Stimulated activated naive CD8-positive, alpha-beta T cell treated with anti-CD3 and anti-CD28 coated beads, Interleukin-15, amount 100 ng/mL, for 72 hours (primary cell): ENCODE measurements at places on chromosomes 1 and 21.

DNA sequence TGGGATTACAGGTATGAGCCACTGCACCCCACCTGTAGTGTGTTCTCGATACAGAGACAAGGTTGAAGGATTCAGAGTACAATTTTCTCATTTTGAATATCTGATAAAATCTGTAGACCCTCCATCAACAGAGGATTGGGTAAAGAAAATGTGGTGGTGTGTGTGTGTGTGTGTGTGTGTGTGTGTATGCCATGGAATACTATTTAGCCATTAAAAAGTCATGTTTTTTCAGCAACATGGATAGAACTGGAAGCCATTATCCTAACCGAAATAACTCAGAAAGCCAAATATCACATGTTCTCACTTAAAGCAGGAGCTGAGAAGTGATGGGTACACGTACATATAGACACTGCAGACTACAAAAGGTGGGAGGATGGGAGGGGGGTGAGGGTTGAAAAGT, 57.9 kb downstream of the TRAF5 start:
- no peak for DNase-seq

DNA sequence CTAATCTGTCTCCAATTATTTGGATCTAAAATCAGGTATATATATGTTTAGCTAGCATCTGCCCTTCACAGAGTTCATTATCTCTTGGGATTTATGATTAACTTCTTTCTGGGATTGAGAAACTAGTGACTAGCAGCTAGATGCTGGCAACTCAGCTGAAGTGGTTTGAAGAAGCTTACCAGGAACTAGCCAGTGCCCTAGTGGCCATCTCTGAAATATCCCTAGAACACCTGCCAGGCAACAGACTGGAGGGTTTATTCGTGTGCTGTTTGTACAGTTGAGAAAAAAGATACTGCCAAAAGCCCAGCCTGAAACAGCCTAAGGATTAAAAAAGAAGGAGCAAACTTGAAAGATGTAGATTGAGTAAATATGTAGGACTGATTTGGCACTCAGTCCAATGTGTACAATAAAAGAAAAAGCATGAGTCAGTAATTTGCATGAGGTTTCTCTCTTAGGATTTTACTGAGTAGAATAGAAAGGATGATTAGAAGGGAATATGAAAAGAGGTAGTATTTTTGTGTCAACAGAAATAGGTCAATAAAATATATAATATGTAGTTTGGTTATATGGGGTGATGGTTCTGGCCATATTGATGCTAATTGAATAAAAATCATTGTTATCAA, 1144.6 kb upstream of the ADGRL2 start:
- no peak for DNase-seq

DNA sequence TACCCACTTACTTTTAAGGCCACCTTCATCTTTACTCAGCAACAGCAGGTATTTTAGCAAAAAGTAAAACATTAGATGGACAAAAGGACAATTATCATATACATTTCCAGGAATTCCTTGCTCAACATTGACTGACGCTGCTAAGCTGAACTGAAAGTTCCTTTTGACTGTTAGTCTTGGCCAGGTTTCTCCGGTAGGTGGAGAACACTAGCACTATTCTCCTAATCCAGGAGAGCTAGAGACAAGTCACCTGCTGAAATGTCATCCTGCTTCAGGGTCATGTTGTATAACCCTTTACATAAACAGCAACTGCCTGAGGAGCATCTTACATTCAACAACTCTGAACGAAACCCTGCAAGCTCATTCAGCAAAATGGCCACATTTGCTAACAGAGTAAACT, 109.0 kb upstream of the ESRRG start:
- no peak for DNase-seq

DNA sequence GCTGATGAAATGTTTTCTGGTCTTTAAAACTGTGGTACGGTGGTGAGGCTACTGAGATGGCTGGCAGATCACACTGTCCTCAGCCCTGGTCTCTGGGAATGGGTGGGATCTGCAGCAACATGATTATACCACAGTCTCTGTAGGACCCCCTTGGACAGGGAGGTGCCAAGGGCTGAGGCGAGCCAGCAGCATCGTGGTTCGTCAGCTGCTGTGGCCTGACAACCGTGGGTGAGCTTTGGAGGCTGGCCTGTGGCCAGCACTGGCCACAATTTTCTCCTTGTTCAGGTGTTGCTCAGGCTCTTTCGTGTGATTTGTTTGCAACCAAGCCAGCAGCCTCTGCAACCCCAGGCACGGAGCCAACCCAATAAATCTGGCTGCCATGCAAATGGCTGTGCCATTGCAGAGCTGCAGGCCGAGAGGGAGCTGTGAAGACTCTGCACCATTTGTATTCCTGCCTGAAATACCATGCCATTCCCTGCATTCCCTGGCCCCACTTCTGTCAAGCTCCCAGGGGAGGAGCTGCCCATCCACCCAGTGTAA, 70.9 kb downstream of the PCP4 start:
- DNase-seq: no peak

- DNase-seq: no peak
These were observed 32.9 kb downstream of the NRIP1 start for GRCh38 chr21:15031790-15032357.

DNA sequence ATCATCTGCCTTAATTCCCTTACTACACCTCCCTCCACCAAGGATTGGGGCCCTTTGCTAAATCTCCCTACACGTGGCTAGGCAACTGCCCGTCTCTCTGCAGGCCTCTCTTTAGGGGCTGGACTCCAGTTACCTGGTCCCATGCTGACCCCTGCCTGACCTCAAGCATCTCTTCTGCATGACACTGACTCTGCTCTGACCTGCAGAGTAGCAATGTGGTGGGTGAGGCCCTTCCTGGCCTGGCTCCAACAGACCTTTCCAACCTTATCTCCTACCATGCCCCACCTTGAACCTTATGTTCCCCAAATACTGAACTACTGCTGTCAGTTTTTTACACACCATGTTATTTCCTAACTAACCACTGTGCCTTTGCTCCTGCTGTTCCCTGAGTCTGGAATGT, 45.9 kb upstream of the EPS15 start:
- no peak for DNase-seq

DNA sequence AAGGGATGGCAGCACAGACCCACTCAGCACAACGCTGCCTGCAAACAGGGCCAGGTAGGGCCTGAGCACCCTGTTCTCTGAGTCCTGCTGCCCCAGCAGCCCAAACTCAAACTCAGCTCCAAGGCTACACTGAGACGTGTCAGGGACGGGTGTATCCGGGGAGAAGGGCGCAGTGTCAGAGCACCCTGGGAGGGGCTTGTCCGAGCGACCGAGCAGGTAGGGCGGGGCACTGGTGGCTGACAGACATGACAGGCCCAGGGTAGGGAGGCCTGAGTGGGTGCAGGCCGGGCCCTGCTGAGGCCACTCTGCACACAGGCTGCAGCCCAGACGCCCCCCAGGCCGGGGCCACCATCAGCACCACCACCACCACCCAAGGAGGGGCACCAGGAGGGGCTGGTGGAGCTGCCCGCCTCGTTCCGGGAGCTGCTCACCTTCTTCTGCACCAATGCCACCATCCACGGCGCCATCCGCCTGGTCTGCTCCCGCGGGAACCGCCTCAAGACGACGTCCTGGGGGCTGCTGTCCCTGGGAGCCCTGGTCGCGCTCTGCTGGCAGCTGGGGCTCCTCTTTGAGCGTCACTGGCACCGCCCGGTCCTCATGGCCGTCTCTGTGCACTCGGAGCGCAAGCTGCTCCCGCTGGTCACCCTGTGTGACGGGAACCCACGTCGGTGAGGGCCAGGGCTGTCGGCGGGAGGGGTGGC, 5.5 kb downstream of the SCNN1D start:
- no peak for DNase-seq

DNA sequence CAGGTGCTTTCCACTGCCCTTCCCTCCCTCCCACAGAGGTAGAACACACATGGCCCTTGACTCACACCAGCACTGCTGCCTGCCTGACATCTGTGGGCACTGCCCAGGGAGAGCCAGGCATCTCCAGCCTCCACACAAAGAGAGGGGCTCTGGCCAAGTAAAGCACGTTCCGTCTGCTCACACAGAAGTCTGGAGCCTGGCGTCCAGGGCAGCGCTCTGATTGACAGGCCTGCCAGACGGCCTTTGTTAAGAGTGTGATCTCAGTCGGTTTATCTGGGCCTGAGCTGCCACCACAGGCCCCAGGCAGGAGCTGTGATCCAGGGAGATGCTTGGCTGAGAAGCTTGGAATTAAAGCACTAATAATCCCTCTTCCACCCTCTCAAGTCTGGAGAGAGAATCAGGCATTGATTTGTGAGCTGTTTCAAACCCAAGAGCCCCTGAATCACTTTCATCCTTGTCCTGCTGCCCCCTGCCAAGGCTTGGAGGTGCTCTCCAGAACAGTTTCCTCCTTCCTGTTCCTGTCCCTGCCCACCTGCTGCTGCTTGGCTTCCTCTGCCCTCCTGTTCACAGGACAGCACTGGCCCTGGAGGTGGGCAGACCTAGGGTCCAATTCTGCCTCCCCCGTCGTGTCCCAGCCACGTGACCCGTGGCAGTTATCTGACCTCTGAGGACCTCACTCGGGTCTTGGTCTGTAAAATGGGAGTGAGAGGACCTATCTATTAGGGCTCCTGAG, 3.7 kb downstream of the DMRTB1 start:
- no peak for DNase-seq

DNA sequence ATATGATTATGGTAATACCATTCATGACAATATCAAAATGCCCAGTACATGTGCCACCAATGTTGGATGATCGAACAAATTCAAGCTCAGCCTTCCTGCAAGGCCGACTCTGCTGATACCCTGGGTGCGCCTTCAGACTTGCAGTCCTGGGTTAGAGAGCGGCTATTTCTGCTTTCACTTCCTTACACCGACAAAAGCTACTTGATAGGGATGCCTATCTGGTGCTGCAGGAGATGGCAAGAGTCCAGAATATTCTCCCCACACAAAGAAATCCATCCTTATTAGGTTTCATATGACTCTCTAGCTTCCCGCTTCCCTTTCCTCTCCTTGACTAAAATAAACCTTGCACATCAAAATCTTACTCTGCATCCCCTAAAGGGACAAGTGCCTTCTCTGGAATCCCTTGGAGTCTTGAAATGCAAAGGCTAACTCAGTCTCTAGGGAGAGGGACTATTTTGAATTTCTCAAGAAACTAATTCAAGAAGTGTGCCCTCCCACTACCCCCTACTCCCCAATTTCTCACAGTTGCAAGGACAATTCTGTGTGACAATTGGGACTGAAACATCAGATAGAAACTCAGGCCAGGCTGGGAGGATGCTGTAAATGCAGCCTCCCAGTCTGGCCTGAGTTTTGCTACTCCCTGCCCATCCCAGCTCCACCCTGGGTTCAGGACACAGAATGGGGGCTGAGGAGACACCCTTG, 103.1 kb upstream of the USP24 start:
- DNase-seq: no peak

GRCh38 chr1:117653195-117653594, 47.3 kb downstream of the TENT5C start:
- DNase-seq: no peak

- DNase-seq: no peak
These were observed 206.0 kb downstream of the CENPF start for GRCh38 chr1:214808845-214809460.

- DNase-seq: no peak
These were observed 113.5 kb upstream of the COL6A1 start for GRCh38 chr21:45868086-45868485.

- DNase-seq: no peak
These were observed 107.6 kb downstream of the NAV1 start for GRCh38 chr1:201646411-201647022.

- no peak for DNase-seq
These were observed 5.0 kb upstream of the FMN2 start for GRCh38 chr1:240086726-240087125.

- peak; percentile 86 for DNase-seq
These were observed 7.8 kb downstream of the NUAK2 start for GRCh38 chr1:205313563-205314308.

GRCh38 chr1:9494936-9495758, 44.1 kb upstream of the SLC25A33 start:
- DNase-seq: peak; percentile 76
